ENCODE measurements at places on chromosomes 1 and 21.

DNA sequence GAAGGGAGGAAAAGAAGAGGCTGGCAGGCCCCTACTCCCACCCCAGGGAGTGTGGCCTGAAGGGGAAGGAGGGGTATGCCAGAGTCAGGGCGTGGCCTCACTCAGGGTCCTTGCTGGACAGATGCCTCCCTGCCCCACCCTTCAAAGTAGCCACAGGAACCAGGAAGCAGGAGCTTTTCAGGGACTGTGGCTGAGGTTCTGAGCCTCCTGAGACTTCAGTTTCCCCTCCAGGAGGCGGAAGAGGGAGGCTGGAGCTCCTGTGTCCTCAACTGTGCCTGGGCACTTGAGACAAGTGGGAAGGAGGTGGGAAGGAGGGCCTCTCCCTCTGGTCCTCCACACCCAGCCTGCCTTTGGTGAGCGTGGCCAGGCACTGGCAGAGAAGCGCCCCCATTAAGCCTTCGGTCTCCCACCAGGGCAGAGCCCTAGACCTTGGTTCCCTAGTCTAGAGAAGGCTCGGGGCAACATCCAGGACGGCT lies 5.3 kb downstream of the CELSR2 start:
- no peak for DNase-seq

DNA sequence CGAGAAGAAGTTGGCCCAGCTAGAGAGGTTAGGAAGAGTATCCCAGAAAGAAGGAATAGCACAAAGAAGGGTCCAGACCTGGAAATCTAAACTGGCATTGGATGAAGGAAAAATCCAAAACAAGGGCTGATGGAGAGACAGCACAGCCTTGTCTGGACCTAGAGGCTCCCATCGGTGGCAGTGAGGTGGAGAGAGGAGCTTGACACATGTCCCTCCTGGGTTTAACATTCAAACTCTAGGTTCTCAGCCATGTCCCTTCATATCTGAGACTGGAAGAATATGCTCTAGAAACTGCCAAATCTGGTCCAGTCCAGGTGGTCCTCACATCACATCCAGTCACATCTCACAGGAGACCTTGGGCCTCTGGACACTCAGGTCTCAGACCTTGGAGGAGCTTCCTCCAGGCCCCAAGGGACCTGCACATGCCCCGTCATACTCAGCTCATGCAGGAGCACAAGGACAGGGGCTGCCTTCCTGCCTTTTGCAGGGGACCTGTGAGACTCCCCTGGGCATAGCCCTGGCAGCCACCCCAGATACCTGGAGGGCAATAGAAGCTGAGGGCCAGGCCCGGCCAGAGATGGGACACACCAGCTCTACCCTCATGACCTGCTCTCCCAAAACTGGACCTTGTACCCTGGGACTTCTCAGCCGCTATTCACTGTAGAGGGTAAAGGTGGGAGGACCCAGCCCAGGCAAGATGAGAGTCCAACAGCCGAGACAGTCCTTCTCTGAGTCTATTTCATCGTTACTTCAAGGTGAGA lies 7.5 kb downstream of the TMEM125 start:
- no peak for DNase-seq

GRCh38 chr1:106768077-106768476 lies 288.4 kb upstream of the PRMT6 start:
- no peak for DNase-seq

GRCh38 chr1:244099258-244099930 lies 48.3 kb downstream of the ZBTB18 start:
- DNase-seq = no peak

DNA sequence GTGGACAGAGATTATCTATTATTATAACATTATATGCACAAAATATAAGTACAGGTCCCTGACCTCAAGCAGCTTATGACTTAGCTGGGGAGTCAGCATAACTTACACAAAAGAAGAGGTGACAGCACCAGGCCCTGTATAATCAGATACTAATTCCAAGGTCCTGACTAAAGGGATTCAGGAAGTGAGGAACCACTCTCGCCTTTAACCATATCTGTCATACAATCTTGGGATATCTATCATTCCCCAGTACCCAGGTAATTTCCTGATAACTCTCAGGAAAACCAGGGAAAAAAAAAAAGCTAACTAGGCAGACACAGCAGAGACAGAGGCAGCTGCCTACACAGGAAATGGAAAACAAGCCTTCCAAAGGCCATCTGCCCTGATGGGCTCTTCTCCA lies 78.5 kb upstream of the CAMK1G start:
- DNase-seq = no peak

DNA sequence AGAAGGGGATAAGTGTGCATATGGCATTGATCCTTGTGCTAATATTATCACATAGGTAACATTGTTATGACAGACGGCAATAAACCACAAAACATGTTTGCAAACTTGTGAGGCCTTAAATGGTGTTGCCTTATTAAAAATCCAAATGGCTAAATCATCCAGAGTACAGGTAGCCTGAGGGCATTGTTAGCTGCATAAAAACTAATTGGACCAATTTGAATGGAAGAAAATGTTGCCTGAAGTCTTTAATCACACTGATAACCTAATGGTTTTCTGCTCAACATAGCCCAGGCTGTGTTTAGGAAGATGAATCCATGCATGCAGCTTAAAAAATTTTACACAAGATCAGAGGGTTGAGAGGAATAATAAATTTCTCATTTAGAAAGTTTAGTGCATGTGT lies 19.4 kb upstream of the LRRC53 start:
- DNase-seq = no peak

GRCh38 chr1:173857363-173857917 lies 10.3 kb downstream of the GAS5 start:
- DNase-seq = no peak

GRCh38 chr1:30134466-30135217 lies 588.7 kb downstream of the MATN1 start:
- no peak for DNase-seq

DNA sequence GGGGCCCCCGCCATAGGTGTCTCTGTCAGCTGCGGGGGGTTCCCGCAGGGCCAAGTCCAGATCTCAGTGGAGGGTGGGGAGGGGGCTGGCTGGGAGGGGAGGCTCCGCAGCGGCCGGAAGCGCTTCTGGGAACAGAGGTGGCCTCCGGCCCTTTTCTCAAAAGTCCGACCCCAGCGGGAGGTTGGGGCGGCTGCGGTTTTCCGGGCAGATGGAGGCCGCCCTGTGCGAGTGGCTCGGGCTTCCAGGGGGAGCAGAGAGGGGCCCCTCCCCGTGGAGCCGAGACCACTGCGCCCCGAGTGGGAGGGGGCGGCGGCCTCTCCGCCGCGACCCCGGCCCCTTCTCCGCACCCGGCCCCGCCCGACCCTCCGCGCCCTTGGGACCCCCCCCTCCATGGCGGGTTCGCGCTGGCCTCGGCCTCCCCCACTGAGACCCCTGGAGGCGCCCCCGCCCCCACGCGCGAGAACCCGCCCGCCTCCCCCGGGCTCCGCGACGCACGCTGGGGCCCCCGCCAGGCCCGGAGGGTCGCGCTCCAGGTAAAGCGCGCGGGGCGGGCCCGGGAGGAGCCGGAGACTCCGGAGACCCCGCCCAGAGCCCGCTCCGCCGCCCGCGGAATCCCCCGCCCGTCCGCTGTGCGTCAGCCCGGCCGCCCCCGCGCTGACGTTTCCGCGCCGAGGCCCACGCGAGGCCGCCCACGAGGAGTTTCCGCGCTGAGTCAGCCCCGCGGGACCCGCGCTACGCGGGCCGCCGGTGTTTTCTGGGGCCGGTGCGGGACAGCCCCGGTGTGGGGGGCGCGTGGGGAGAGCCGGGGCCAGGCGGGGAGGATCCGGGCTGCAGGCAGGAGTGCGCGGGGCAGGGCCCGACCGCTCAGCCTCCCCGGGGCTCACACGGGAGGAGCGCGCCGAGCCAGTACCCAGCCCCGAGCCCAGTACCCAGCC lies 5.2 kb downstream of the TNFRSF18 start:
- DNase-seq = peak; percentile 82

DNA sequence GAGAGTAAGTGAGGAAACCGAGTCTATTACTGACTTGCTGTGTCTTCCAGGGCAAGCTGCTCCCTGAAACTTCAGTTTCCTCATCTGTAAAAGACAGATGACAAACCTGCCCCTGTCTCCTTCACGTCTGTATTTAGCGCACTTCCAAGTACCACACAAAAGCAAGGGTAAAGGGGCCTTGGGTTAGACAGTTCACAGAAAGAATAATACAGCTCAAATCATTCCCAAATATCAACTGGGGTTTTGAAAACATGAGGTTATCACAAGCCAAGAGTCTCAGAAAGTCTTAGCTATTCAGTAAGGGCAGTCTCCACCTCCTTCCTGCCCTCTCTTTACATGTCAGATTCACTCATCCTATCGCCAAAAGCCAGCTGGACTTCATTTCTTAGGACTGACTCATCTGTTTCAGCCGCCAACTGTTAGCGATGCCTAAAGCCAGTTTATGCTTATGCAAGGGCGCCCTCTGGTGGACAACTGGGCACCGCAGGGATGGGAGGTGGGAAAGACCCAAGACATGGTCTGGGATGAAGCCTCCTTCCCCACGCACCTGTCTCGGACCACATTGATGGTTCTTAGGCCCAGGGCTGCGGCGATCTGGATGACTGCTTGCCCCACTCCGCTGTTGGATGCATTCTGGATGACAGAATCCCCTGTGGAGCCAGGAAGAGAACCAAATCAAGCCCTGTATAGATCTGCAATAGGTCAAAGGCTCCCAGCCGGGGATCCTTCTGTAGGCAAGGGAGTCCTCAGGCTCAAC lies 21.1 kb upstream of the SRSF4 start:
- peak; percentile 95 for DNase-seq

DNA sequence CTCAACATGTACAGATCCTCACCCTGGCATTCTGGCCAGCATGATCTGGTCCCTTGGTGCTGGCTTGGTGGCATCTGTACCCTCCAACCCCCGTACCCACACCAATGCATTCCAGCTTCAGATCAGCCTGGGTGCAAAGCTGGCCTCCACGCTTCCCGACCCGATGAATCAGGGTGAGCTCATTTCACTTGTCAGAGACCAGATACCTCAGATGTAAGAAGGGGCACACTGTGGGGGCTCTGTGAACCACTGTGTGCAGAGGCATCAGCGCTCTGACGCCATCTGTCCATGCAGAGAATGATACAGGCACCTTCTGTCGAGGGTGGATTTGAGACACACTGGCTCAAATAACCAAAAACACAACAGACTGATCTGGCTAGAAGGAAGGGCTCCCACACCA lies 76.6 kb downstream of the DMRTB1 start:
- no peak for DNase-seq
